ENCODE measurements at places on chromosomes 16 and 17.

- DNase-seq: peak; percentile 99
These were observed 688 bp downstream of the FBRS start for GRCh38 chr16:30658731-30659506.

DNA sequence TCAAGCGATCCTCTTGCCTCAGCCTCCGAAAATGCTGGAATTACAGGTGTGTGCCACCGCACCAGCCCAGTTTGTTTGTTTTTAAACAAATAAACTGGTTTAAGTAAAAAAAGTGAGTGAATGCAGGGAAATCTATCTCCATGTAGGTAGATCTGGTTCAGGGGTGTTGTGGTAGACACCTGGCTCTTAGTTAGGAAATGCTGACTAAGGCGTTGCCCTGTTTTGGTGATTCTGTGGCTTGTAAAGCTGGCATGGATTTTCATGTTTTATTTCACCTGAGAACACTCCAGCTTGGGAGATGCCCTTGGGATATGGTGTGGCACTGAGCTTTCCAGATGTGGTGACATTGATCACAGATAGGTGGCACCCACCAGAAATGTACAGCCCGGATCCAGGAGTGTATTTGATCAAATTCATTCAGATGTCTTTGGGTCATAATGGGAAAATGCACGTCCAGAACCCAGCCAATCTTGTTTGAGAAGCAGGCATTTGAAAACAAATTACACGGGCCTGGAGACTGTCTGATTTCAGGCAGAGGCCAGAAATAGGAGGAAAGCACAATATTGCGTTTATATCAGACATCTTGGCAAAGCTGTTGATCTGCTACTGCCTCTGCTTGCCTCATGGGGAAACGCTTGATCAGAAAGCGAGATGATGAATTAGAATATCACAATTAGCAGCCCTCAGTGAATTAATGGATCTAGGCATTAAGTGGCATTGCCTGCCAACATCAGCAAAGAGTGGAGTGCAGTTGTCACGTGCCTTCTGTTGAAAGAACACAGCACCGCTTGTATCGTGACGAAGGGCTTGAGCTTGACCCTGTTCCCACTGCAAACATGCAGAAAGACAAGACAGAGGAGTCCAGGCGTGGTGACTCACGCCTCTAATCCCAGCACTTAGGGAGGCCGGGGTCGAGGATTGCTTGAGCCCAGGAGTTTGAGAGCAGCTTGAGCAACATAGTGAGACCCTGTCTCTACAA is 7.3 kb upstream of the IL34 start:
- DNase-seq: no peak

DNA sequence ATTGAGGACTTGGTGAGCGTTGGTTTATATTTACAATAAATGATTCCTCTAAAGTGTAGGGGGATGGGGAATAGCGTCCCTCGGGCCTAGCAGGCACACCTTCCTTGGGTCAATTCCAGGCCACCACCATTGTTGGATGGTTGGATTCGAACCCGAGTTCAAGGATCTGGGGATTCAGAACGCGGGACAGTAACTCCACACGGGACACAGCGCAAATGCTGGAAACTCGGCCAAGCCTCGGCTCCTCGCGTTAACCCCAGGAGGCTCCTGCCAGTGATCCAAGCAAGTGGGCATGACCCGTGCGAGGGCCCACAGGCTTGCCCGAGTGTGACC is 613 bp downstream of the B9D1 start:
- DNase-seq: no peak

GRCh38 chr17:31696184-31696602 is 162.9 kb downstream of the COPRS start:
- no peak for DNase-seq
